MV-4-11 (cell line): ENCODE measurements at places on chromosomes 4 and X.

GRCh38 chr4:121457278-121457875 lies 76.6 kb upstream of the QRFPR start:
- DNase-seq = no peak

- DNase-seq = no peak
These were observed 167.5 kb upstream of the FRMPD4 start for GRCh38 chrX:11970578-11971359.

DNA sequence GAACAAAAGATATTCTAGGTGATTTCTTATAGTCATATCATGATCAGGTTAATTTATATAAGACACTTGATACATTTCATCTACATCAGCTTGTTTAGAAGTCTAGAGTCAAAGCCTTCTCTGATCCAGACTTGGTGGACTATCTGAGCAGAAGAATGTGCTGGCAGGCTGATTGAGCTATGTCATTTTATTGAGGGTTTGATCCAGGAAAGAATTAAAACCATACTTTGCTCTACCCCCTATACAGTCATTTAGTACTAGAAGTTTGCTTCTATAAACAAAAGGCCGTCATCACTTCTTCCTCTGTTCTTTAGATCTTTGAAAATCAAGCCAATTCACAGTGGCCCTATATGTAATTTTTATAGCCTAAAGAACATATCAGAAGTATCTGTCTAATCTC lies 173.1 kb upstream of the PITX2 start:
- DNase-seq = no peak

DNA sequence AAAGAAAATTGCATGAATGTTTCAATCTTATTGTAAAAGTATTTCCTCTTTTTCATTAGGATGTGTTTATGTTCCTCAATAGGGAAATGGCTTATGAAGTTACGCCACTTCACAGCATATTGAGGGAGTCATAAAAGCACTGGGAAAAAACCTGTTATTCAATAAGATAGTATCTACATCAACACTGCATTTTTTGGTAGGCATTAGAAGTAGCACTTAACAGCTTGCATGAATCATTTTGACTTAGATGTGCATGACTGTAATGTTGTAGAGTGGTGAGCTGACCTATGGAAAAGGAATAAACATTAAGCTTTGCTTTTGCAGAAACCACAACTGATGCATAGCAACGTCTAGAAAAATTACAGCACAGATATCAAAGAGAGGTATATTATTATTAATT lies 111.2 kb upstream of the GRXCR1 start:
- no peak for DNase-seq

DNA sequence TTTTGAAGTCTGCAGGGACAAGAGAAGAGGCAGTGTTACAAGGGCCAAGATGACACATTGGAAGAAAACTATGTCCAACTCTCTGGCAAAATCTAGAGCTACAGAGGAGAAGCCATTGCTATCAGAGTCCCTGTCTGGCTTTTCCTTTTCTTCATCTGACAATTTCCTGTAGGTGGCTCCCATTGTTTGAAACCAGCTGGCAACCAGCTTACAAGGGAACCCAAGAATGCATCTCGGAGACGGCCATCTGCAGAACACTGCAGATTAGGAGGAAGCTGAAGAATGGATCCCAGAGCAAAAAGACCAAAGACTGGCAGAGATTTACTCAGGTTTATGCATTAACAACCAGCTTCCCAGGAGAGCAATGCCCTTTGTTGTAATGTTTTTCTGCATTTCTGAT lies 216.2 kb upstream of the CTSO start:
- DNase-seq = no peak

DNA sequence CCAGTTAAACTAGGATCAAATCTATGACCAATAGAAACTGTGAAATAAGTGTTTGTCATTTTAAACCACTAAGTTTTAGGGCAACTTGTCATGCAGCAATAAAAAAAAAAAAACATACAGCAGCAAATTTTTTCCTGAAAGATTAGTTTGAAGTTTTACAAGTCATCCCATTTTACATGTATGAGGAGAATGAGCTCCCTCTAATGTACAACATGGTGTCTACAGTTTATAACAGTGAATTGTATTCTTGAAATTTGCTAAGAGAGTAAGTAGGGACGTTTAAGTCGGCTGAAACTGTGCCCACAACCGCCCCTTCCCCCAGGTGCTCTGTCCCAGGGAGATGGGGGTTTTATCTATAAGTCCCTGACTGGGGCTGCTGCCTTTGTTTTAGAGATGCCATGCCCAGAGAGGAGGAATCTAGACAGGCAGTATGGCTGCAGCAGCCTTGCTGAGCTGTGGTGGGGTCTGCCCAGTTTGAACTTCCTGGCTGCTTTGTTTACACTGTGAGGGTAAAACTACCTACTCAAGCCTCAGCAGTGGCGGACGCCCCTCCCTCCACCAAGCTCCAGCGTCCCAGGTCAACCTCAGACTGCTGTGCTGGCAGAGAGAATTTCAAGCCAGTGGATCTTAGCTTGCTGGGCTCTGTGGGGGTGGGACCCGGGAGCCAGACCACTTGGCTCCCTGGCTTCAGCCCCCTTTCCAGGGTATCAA lies 499.3 kb upstream of the CT83 start:
- DNase-seq = no peak

- no peak for DNase-seq
These were observed 80.1 kb downstream of the DRD5 start for GRCh38 chr4:9861561-9861960.

- DNase-seq = peak; percentile 47
These were observed 9.6 kb upstream of the SLAIN2 start for GRCh38 chr4:48331577-48332330.

DNA sequence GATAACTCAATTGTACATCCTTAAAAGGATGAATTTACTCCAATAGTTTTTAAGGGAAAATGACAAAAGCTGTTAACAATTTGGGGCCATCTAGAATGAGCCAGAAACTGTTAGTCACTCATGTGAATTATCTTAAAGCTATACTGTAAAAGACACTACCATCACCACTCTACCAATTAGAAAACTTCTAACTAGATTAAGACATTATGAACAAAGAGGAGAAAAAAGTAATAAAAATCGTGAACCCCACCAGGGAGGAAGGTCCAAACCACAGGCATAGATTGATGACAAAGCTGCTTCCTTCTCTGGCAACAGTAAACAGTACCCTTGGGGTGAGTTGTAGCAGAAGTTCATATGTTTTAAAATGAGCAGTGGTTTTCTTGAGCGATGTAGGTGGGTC lies 106.1 kb downstream of the PDGFC start:
- DNase-seq = peak; percentile 12

GRCh38 chrX:80316526-80316925 lies 103.7 kb upstream of the TENT5D start:
- DNase-seq = no peak

DNA sequence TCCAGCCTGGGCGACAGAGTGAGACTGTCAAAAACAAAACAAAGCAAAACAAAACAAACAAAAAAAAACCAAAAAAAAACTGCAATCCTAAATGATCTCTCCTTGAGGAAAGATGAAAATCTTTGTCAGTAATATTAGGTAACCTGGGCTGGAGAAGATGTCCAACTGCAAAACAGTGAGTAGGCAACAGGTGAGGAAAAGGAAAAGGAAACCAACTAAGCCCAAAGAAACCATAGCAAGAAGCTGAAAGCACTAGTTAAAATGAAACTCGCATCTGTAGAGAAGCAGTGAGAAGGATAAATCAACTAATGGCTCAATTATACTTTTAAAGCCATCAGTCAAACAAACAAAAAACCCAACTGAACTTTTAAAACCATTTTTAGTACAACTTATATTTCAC lies 54.2 kb downstream of the ENOX2 start:
- DNase-seq = no peak

DNA sequence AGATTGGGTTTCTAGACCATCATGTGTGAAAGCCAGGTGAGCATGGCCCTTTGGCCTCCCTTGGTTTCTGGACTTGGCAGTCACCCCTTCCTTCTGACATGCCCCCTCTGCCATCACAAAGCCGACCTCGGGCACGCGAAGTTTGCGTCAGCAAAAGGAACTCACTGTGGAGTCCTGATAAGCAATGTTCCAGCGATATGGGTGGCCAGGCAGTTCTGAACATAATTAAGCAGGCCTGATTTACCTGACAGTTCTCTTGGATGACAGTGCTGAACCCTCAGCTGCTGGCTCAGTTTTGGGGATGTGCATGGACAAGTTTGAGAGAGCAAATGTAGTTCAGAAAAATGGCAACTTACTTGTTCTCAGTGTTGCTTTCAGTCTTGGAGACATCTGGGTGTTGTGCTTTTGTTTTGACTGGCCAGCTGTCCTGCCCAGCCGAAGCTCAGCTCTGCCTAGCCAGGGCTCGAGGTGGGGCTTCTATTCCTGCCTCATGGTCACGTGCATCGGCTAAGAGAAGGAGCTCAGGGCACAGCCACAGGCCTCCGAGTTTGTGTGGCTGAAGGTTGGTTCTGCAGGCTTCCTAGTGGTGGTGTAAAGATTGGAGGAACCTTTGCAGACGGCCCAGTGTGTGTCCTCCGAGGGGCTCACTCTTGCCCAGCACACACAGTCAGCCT lies 78.3 kb downstream of the CLDN34 start:
- DNase-seq = no peak
